ENCODE measurements at places on chromosomes 2 and 18. TPM values are rescaled to one million over a fixed set of nuclear protein-coding genes. Genes with fewer than 3 reads are reported as not detected.

- no peak for DNase-seq
Measured at GRCh38 chr2:51960841-51961335, 929.0 kb upstream of the NRXN1 start.

DNA sequence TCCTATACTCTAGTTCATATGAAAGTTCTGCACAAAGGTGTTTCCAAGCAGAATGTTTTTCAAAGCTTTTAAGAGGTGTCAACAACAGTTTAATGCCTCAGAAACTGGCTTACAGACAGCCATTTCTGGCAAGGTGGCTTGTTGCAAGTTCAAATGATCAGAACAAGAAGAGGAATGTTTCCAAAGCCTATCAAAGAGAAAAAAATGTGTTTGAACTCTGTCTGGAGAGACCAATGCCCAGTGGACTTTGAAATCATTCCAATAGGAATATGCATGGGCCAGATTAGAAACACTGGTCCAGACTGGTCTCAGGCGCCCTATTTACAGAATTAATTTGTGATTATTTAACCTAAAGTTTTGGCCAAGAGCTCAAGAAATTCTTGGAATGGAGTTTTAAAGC, 106.2 kb downstream of the CPS1 start:
- no peak for DNase-seq

DNA sequence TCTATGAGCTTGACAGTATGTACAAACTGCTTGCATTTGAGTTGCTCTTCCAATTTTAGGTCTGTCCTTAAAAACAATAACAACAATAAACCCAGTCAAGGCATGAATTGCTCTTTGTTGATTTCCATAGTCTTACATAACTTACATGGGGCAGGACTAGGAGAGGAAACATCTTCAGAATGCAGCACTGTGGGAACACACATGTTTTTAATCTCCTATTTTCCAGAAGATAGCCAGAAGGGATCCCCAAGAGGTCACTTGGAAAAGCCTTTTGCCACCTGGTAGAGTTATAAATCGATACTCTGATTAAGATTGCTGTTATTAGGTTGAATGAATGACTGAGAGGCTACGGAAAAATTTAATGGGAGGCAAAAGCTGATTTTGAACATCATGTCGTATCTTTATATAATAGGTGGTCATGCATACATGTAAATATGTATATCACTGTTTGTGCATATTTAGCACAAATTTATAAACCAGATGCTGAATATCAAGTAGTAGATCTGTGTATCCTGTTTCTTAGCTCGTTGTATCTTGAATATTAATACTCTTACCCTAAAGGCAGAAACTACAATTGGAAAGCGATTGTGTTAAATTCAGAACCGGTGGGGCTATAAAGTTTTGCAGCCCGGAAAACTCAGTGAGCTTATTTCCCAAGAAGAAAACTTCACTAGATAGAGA, 479.4 kb upstream of the TCF4 start:
- DNase-seq = peak; percentile 2

DNA sequence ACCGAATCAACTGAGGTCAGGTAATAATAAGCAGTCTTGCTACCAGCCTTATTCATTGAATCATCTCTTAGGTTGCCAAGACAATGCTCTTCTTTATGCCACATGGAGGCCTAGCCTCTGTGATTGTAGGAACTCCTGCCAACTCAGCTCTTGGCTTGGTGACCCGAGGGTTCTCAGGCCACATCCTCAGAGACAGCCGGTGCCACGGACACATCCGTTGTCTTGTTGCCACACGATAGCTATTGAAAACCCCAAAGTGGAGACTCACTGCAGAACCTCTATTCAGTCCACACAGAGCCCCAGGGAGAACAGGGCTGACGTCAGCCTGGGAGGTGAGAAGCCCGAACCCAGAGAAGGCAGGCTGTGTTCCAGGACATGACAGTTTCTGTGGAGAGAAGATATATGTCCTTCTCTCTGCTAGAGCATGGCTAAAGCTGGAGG, 53.5 kb upstream of the TGFA start:
- no peak for DNase-seq

GRCh38 chr2:96091711-96092572, 24.4 kb downstream of the ADRA2B start:
- no peak for DNase-seq

- DNase-seq = peak; percentile 21
Measured at GRCh38 chr2:40716879-40717278, 265.0 kb upstream of the SLC8A1 start.

DNA sequence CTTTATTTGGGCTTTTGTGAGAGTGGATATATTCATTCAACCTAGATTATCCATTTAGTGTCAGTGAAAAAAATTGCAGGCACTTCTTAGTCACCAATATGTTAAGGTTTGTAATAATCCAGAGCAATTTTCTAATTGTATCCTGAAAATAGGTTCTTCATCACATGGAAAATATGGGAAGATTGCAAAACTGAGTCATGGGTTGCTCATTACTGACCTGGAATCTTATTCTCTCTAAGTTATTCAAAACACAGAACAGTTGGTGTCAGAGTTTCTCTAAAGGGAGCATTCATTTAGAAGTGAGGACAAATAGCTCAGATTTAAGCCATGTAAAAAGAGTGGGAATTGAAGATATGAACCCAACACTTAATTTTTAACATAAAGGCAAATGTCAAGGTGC, 181.3 kb downstream of the IKZF2 start:
- no peak for DNase-seq

DNA sequence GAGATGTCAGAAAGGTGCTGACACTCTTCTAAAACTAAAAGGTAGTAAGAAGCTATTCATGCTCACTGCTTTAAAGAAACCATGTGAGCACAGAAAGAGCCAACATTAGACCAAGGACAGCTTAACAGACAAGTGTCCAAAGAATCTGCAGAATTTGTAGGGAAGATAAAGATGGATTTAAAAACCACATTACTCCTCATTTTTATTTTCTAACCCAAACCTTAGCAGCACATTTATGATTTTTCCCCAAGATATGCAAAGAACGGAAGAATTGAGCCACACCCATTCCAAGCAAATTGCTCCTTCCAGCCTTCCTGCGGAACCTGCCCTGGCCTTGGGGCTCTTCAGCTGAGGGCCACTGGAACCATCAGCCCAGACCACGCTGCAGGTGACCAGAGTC, 26.9 kb downstream of the MBP start:
- DNase-seq = no peak

DNA sequence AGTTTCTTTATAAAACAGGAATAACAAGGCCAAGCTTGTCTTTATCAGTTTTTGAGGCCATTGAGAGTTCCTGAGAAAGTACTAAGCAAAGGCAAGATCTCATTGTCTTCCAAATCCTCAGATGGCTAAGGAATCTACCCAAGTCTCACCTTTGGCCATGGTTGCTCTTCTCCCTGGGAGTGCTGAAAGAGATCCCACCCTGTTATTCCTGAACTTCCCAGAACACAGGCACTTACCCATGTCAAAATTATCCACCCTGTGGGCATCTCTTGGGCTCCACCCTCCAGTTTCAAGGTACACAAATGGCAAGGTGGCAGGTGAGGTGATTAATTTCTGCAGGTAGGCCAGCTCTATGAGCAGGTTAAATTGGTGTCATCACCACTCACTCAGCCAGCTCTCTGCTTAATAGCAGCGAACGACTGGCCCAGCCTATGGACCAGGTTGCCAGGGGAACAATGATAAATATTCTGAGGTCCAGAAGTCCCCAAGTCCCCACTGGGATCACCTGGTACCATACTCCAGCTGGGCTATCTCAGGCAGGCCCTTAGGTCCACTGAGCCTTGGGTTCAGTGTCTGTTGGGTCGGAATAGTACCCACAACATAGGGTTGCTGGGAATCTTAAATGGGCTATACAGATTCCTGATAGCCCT, 2.3 kb upstream of the SPRED2 start:
- no peak for DNase-seq

DNA sequence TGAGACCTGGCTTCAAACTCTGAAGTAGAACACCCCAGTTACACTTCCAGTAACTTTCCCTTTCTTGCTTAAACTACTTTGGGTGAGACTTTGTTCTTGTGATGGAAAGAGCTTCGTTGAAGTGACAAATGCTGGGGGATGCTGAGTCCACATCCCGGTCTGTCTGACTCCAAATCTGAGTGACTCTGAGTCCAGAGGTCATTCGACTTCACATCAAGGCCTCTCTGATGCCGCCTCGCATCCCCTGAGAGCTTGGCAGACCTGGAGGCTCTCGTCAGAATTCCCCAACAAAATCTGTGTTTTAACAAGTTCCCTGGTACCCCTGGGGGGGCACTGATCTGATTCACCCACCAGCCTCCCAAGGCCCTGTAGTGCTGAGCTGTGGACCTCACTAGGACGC, 31.6 kb upstream of the ROCK2 start:
- no peak for DNase-seq

DNA sequence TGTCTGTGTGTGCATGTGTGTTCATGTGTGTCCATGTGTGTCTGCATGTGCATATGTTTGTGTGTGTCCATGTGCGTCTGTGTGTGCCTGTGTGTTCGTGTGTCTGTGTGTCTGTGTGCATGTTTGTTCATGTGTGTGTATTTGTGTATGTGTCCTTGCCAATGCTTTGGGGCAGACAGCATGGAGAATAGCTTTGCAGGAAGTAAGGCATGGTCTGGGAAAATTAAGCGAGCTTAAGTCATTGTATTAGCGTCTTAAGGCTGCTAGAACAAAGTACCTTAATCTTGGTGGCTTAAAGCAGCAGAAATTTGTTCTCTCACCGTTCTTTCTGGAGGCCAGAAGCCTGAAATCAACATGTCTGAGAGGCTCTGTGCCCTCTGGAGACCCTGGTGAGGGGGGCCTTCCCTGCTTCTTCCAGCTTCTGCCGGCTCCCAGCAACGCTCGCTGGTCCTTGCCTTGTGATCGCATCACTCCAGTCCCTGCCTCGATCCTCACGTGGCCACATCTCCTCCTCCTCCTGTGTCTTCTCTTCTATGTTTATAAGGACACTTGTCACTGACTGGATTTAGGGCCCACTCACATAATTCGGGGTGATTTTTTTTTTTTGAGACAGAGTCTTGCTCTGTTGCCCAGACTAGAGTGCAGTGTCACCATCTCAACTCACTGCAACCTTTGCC, 3.8 kb downstream of the NEU2 start:
- no peak for DNase-seq

GRCh38 chr2:62540408-62541168, 34.6 kb upstream of the TMEM17 start:
- no peak for DNase-seq

The B3GNT7 gene
- total RNA-seq = not detected

The FBXO36 gene
- total RNA-seq = 3.8 TPM

The SFT2D3 gene
- 11.4 TPM for total RNA-seq

The RAX gene
- total RNA-seq = not detected

The USP40 gene
- 38.0 TPM for total RNA-seq

The PROM2 gene
- 9.2 TPM for total RNA-seq

The POTEE gene
- 0.05 TPM for total RNA-seq

The CXCR2 gene
- total RNA-seq = not detected
